ENCODE measurements at places on chromosomes 7 and 10.

- DNase-seq = no peak
These were observed 14.8 kb downstream of the TMEM26 start for GRCh38 chr10:61438141-61438988.

DNA sequence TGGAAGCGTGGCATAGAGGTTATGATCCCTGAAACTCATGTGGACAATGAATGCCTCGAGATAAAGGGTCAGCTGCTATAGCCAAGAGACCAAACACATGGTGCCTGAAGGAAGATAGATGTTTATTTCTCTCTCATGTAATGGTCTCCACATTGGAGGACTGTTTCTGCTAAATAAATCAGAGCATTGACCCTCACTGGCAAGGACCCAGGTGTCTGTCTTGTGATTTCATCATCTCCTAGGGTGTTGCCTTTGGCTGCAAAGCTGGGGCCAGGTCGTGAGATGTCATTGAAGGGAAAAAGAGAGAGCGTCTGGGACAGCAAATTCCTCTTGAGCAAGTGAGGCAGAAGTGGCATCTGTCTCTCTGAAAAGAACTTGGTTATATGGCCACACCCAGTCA is 64.6 kb downstream of the JCAD start:
- no peak for DNase-seq

- no peak for DNase-seq
These were observed 67.9 kb downstream of the CDK1 start for GRCh38 chr10:60846173-60846572.

DNA sequence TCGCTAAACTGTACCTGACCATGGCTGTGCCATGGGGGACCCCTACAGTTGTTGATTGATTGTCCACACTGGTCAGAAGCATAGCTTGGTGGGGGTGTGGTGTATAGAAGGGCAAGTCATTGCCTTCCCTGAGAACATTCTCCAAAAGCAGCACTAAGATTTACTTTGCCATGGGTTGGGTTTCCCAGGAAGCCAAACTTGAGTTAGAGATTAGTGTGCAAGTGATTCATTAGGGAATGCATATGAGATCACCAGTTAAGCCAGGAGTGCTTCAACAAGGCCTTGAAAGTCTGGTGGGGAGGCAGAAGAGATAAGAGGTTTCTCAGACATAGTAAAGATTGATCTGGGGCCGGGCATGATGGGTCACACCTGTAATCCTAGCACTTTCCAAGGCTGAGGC is 21.4 kb upstream of the TPST1 start:
- DNase-seq = no peak

DNA sequence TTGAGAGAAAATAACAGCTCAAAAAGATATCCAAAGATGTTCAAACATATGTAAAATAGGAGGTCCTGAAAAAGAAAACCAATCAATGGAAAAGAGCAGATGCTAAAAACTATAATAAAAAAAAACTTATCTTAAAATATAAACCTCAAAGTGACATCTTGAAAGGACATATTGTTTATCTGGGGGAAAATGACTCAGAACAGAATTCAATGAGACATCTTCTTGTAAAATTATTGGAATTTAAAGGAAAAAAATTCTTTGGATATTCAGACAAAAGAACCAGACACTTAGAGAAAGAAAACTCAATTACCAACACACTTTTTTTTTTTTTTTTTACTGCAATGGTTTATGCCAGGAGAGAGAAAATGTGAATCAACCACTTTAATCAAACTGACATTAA is 58.9 kb downstream of the NAMPT start:
- DNase-seq = no peak

GRCh38 chr7:75772081-75773077 is at the start of gene CCL26:
TSS of gene CCL26 (minus strand) at chr7:75772211. CDS start at chr7:75772176, 35 bp downstream.
- no peak for DNase-seq

GRCh38 chr7:105216786-105217185 is 171.9 kb downstream of the SRPK2 start:
- DNase-seq = no peak

DNA sequence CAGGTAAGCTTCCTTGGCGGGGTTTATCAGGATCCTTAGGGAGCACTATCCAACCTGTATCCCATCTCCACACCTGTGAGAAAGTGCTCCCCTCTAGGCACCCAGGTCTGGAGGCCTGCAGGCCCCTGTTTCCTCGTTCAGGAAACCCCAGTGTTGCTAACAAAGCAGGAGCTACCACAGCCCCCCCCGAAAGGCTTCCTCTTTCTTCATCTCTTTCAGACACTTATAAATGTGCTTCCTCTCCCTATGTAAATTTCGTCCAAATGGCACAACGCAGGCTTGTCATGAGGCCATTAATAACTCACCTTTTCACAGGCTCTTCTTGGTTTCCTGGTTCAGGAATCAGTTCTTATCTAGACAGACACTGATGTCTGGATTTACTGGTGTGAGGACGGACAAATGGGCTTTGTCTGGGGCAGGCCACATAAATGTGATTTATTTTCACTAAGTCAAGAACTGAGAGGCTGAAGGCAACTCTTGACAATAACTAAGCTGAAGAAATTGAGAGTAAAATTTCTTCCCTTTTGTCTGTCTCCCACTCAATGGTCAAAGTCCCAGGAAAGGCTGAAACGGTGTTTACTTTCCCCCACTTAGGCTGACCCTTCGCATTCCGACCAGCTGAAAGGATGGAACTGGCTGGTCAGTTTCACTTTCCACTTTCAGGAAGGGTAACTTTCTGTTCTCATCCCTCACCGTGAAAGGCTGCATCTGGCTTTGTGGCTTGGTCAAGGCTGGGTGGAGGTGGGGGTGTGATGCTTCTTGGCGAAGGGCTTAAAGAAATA is 46.8 kb downstream of the PIK3AP1 start:
- DNase-seq = no peak

GRCh38 chr7:88789480-88790064 is 6.0 kb downstream of the TEX47 start:
- no peak for DNase-seq

GRCh38 chr7:130369831-130370550 is 10.3 kb upstream of the CPA1 start:
- no peak for DNase-seq

- no peak for DNase-seq
These were observed 54.2 kb downstream of the DIP2C start for GRCh38 chr10:635088-635861.

- no peak for DNase-seq
These were observed 195.1 kb downstream of the CCSER2 start for GRCh38 chr10:84523526-84523925.

GRCh38 chr7:85343484-85343883 is 156.6 kb upstream of the SEMA3D start:
- DNase-seq = no peak

- DNase-seq = no peak
These were observed 880.9 kb downstream of the ANKRD7 start for GRCh38 chr7:119105381-119105780.

DNA sequence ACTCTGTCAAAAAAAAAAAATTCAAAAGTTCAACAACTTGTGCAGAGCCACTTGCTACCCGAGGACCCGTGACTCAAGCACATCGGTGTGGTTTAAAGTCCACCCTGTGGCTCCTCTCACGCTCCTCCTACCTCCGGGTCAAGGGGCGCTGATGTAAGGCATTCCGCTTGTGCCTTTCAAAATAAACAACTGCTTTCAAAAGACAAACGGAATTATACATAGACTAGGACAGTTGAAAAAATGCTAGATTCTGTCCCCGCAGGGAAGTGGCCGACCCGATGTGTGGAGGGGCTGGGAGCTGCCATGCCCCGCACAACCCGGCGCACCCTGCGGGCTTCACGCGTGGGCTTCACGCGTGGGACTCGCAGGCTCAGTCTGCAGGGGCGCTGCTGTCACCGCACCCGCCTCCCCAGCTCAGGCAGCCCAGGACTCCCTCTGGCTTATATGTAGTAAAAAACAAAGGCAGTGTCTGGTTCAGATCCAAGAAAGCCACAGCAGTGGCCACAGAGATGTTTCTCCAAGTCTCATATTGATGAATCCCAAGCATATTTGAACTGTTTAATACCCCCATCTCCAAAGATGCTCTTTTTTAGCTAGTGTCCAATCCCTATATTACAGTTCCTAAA is 239.7 kb upstream of the INHBA start:
- DNase-seq = no peak

GRCh38 chr7:41813286-41813685 is 110.4 kb upstream of the INHBA start:
- DNase-seq = no peak

- DNase-seq = no peak
These were observed 57.0 kb downstream of the BRAF start for GRCh38 chr7:140867467-140868462.

DNA sequence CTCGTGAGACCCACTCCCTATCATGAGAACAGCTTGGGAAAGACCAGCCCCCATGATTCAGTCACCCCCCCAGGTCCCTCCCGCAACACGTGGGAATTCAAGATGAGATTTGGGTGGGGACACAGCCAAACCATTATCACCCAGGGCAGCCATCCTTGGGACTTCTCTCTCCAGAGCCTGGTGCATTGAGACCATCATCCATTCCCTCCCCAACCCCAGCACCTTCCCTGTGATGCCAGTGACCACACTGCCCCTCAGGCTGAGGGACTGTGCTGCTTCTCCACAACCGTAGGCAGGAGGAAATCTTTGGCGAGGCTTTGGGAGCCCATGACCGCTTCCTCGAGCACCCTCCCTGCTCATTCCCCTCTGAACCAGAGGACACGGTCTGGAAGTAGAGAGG is 64.4 kb downstream of the TACC2 start:
- no peak for DNase-seq

DNA sequence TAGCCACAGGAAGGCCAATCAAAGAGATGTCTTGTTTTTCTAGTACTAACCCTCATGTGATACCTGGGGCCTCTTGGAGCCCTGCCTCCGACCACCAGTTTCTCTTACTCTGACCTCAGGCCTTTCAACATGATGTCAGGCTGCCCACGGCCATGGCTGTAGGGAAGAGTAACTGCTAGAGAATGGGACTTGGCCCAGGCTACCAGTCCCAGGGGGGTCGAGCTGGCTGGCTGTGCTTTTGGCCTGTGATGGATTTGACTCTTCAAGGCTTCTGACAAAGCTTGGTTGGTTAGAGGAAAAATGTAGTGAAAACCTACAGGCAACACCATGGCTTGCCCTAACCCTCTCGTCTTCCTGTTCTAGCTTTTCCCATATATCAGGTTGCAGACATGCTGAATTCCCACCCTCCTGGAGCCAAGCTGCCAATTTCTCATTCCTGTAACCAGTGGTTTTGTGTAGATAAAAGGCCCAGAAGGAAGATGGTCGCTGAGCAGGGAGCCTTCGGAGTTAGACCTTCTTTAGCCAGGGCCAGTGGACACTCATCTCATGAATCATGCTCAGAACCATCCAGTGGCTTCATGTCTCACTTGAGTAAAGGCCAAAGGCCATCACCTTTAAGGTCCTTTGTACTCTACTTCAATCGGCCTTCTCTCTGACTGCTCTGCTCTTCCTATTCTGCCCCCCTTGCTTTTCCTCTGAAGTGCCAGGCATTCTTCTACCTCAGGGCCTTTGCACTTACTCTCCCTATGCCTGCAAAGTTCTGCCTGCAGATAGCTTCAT is 19.7 kb downstream of the SUFU start:
- no peak for DNase-seq

GRCh38 chr10:63671317-63671937 is 150.2 kb downstream of the REEP3 start:
- no peak for DNase-seq

- DNase-seq = peak; percentile 72
These were observed 105.8 kb downstream of the ELMO1 start for GRCh38 chr7:37342688-37343471.

- DNase-seq = no peak
These were observed 87.6 kb upstream of the CCDC6 start for GRCh38 chr10:59993931-59994330.

- DNase-seq = no peak
These were observed 2.2 kb downstream of the BBIP1 start for GRCh38 chr10:110916554-110917346.

DNA sequence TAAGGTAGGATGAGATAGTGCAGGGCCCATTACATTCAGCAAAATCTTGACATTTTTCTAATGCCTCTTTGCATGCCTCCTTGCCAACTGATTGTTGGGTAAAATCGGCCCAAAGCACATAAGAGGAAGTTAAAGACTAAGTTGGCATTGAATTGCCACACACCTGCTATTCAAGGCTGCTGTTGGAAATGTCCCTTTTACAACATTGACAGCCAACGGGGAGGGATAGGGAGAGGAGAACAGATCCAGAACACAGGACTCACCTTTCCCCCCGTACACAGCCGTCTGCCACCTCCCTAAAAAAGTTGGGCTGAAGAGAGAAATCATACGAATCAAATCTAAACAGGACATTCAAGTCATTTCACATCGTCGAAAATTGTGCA is 695 bp downstream of the FAM237B start:
- DNase-seq = no peak

- no peak for DNase-seq
These were observed 48.1 kb upstream of the ZEB1 start for GRCh38 chr10:31270954-31271353.

GRCh38 chr10:29926693-29927048 is 132.7 kb downstream of the JCAD start:
- no peak for DNase-seq

DNA sequence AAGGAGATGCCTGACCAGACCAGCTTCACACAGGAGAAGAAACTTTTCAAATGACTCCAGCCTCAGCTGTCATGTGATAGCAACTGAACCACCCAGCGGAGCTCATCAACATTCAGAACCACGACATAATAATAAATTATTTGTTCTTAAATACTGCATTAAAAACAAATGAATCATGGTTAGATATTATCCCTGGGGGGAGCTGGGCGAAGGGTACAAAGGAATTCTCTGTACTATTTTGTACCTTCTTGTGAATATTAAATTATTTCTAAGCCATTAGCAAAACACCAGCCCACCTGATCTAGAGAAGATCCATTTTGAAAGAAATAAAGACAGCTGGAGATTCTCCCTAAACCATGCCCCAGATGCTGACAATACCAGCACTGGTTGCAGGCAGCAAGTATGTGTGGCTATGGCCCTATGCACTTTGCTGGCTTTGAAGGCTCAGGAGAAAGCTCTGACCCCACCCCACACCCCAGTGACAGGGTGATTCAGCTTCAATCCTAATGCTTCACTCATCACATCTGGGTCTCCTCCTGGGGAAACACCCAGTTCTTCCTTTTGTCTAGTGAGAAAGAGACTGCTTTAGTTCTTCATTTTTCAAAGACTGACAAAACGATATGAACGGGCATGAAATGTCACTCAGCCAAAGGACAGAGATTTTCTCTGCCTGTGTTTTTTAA is 45.5 kb upstream of the NKX2-3 start:
- no peak for DNase-seq

DNA sequence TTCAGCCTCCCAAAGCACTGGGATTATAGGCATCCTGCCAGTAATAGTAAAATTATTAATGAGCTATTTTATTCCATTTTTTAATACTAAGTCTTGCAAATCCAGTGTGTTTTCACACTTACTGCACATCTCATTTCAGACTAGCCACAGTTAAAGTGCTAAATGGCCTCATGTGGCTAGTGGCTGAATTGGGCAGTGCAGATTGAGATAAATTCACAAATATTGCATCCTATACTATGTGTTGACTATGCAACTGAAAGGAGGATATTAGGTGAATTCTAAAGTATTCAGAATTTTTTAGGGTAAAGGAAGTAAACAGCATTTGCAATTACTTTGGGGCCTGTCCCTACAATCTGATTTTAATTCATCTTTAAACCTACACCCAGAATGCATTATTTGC is 10.2 kb downstream of the APBB1IP start:
- no peak for DNase-seq
